ENCODE measurements at places on chromosomes 1 and 21.

DNA sequence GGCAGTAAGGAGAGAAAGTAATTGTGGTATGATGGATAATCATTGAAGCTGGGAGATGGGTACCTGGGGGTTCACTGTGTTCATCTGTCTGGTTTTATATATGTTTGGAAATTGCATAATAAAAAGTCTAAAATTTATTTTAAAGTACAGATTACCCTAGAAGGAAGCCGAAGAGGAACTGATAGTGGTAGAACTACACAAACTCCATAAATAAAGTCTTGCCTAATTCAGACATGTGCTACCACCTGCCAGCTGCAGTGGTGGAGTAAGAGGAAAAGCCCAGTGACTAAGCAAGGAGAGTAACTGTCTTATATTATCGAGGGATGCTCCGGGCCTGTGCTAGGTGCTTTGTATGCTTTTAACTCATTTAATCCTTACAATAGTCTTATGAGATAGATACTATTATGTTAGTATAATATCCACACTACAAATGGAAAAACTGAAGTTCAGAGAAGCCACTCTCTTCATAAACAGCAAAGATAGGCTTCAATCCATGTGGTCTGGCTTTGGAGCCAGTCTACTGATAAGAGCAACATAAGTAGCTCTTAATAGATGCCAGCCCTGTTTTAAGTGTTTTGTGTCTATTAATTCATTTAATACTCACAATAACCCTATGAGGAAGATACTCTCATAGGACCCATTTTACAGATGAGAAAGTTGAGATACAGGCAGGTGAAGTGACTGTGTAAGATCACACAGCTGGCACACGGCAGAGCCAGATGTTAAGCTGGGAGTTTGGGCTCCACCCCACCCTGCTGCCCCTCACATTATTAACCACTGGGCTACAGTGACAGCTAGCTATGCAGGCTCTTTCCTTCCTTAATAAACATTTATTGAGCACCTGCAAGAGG lies 56.8 kb upstream of the HNRNPU start:
- DNase-seq = no peak

DNA sequence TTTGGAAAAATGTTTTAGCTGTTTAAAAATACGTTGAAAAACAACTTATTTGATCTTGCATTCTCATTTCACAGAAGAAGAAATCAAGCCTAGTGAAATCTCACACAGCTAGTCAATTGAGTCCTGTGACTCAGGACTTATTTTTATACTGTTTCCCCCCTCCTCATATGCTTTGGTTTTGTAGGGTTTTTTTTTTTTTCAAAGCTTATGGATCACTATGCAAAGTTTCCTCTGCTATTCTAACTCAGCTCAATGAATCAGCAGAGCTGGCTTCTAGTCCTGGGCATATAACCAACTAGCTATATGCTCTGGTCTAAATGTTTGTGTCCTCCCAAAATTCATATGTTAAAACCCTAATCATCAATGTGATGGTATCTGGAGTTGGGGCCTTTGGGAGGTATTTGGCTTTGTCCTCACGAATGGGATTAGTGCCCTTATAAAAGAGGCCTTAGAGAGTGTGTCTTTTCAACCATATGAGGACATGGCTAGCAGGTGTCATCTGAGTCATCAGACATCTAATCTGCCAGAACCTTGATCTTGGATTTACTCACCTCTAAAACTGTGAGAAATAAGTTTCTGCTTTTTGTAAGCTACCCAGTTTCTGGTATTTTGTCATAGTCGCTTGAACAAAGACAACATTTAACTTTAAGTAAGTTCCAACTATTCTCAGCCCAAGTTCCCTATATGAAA lies 317.2 kb upstream of the C1orf87 start:
- DNase-seq = no peak

- DNase-seq = no peak
These were observed 326.7 kb downstream of the PAPPA2 start for GRCh38 chr1:176789571-176790090.

DNA sequence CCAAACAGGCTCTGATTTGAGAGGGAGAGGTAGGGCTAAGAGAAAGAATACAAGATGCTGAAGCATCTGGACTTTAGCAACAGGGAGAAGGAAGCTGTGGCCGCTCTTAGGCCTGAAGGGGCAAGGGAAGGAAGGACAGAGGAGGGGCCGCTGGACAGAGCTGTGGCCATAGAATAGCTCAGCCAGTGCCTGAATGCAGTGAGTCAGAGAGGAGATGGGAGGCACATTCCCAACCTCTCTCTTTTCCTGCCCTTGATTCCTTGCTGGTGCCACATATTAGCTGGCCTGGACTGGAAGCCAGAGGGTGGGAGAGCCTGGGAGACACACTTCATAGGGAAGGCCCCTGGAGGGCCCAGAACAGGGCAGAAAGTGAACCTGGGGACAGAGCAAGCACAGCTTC lies 83.4 kb upstream of the POU3F1 start:
- DNase-seq = no peak

- DNase-seq = no peak
These were observed 116.0 kb downstream of the TTLL7 start for GRCh38 chr1:83882906-83883305.

DNA sequence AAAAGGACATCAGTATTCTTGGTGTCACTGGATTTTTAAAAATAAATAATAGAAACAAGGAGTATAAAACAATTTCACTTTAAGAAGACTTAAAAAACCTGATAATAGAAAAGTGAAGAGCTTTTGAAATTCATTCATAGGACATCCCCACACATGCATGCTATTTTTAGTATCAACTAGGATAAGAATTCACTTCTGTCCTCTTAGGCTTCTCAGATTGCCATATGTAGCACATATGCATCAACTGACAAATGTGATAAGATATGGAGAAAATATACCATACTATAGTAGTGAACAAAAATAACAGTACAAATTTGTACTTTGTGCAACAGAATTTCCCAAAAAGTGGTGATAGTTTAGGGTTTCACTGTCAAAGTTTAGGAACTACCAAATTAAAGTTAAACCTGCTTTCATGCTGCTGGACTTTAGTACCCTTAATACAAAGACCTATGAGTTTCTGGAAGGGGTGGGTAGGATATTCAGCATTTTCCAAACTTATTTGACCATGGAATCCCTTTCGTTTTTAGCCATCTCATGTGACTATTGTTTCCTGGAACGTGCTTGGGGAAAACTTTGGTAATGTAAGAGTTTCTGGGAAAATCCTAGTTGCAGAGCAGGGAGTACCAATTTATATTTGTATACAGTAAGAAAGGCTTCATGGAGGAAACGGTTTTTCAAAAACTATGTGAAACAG lies 19.8 kb downstream of the RPRD2 start:
- DNase-seq = no peak

- no peak for DNase-seq
These were observed 32.6 kb downstream of the CFH start for GRCh38 chr1:196684476-196684875.

DNA sequence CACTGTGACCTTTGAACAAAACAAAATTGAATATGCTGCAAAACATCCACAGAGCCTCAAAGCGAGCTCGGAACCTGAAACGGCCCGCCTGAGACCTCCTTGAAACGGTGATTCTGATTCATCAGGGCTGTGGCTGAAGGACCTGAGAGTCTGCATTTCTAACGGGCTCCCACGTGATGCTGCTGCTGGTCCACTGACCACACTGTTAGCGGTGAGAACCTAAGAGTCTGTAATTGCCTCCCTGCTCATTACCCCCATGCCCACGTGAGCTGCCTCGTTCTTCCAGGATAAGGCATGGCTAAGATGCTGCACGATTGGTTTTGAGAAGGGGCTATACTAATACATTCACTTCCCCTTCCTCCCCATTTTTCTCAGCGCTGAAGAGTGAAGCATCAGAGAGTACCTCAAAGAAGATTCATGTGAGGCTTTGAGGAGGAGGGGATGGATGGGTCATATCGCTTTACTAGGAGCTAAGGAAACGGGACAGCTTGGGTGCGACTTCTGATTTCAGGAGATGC lies 9.7 kb downstream of the TLR5 start:
- no peak for DNase-seq

- DNase-seq = no peak
These were observed 101.9 kb upstream of the SOD1 start for GRCh38 chr21:31557421-31558188.

DNA sequence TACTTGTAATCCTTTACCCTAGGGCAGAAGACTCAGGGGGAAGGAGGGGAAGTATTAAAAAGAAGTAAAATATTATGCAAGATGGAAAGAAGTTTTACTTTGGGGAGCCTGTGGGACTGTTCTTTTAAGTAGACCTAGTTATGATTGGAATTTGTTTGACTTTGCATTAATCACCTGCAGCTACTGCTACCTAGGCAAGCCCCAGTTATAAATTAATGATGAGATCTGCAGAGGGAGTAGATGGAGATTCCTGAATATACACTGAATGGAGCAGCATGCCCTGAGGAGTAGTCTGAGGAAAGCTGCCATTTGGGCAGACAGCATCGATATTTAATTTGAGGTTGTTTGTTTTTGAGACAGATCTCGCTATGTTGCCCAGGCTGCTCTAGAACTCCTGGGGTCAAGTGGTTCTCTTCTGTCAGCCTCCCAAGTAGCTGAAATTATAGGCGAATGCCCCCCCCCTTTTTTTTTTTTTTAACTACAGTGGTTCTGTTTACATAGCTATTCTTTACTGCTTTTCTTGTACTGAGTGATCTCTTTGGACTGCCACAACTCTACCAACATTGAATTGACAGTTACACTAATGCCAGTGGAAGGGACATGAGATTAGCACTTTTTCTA lies 81.4 kb upstream of the SERTAD4 start:
- no peak for DNase-seq

- DNase-seq = no peak
These were observed 30.0 kb upstream of the PADI6 start for GRCh38 chr1:17342014-17342441.

DNA sequence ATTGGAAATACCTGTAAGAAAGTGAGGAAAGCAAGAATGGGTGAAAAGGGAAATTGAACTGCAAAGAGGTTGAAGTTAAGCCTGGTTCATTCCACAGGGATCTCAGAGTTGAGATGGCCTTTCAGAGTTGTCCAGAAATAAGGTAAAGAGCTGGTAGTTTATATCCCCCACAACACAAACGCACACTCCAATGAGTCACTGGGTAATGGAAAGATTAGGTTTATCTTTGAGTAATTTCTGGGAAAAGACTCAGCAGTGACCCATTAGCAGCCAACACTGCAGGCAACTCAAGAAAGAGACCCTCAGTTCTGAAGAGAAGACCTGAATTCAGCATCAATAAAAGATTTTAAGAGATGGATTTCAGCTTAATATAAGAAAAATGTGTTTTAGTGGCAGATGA lies 485.5 kb downstream of the PTPRC start:
- DNase-seq = no peak

- no peak for DNase-seq
These were observed 83.3 kb upstream of the PGBD5 start for GRCh38 chr1:230509281-230509977.

GRCh38 chr1:119673171-119673940 lies 25.3 kb upstream of the ZNF697 start:
- DNase-seq = no peak

GRCh38 chr1:235416662-235417049 lies 49.4 kb downstream of the TBCE start:
- DNase-seq = no peak

DNA sequence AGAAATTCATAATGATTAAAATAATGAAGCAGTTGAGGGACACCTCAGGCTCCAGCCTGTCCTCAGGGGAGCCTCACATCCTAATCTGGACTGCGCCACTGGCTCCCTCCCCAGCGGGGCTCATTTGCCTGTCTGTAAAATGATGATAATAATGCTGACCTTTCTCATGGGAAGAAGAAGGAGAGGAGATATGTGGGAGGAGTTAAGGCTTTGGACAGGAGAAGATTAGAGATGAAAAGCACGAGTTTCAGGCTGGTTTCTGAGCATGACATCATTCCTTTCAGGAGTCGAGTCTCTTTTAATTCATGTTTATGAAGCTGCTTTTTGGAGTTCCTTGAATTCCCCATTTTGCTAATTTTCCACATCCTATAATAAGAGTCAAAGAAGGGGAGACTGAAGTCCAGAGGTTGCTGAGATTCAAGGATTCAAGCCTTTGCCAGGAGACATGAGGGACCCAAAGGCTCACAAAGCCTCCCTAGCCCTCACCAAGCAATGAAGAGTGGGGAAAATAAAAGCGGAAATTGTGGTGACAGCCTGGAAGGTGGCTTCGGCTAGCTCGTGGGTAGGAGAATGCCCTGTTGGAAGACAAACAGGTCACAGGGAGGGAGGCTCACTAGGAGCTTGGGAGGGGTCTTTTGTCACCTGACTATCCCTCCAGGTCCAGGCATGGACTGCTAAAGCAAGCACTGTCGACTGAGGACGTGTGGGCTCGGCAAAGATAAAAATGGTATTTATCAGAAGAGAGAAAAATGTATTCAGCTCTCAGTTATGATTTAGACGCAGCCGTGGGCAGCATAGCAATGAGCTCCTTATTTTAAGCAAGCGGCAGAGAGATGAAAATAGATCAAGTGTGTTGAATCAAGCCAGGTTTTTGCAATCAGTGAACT lies 27.5 kb upstream of the STMN1 start:
- DNase-seq = no peak

- no peak for DNase-seq
These were observed 26.6 kb downstream of the DHRS3 start for GRCh38 chr1:12591267-12591938.

DNA sequence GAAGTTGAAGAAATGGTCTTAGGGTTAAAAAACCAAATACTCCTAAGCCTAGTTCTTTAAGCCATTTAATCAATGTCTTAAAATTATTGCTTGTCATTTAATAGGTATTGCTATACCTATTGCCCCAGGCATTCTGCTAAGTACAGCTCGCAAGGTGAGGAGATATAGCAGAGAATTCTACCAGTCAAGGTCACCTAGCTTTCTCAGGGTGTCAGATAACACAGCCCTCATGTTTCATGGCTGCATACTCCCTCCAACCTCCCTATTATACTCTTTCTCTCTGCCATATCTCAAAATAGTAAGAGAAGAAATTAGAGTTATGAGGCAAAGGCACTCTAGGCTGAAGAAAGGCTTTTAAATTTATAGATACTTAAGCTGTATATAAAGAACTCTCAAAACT lies 68.4 kb upstream of the GPR88 start:
- no peak for DNase-seq

DNA sequence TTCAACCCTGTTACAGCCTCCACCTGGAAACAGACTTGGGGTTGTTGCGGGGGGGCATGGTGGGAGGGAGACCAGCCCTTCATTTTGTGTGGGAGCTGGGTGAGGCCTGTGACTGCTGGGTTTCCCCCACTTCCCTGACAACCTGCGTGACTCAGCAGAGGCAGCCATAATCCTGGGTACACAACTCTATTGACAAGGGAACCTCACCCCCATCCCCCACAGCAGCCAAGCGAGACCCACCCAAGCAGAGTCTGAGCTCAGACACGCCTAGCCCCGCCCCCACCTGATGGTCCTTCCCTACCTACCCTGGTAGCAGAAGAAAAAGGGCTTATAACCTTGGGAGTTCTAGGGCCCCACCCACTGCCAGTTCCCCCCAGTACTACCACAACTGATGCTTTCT lies 8.0 kb upstream of the CCDC190 start:
- no peak for DNase-seq

All from cortex of kidney (tissue), 1 donor.